ENCODE measurements at places on chromosomes 12 and 14.

DNA sequence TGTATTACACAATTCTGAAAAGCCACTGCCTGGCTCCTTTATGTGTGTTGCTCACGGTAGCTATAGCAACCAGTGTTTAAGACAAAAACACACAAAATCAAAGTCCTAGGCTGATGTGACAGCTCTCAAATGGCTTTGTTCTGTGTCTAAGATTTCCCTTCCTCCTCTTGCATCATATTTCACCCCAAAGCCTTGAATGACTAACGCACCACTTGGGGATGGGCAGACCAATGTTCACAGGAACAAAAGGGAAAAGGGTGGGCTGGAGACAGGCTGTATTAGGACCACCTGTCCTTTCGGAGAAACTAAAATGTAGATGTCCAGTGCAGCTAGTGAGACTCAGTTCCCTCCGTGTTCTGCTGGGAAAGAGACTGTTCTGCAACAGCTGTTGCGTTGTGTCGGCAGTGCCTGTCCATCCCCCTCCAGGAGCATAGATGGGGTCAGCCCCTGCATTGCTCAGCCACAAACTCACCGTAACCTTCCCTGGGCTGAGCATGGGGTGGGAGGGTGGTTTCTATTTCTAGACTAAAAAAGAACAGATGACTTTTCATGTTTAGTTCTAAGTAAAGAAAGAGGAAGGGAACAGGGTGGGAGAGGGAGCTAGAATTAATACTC, 26.8 kb upstream of the DAAM1 start:
- peak; percentile 59 for DNase-seq

DNA sequence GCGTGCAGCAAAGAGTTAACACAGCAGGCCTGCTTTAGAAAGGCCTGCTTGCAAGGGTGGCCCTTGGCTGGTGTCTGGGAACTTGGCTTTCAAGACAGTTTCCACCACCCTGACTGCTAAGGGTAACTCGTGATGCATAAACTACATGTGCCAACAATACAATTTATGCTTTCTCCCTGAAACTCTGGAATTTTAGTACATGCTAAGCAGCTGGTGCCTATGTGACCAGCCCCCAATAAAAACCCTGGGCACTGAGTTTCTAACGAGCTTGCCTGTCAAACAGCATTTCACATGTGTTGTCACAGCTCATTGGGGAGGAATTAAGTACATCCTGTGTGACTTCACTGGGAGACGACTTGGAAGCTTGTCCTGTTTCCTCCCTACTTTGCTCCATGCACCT, 133.1 kb downstream of the SLC5A8 start:
- DNase-seq = no peak

DNA sequence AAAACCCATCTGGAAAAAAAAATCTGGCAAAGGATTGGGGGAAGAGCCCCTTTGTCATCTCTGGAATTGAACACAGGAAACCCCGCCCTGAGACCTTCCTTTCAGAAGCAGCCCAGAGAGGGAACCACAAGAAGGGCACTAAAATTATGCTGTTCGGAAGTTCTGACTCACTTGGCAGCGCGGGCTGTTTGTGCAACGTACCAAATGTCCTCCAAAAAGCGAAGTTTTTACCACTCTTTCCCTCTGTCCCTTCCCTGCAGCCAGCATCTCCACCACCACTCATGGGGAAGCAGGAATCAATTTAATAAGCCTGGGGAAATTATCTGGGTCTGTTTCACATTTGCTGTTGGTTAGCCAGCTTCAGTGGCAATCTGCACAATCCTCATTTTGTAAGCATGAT, 3.2 kb upstream of the SYNE3 start:
- peak; percentile 79 for DNase-seq

GRCh38 chr12:104456950-104457745, 400 bp downstream of the CHST11 start:
- peak; percentile 85 for DNase-seq

DNA sequence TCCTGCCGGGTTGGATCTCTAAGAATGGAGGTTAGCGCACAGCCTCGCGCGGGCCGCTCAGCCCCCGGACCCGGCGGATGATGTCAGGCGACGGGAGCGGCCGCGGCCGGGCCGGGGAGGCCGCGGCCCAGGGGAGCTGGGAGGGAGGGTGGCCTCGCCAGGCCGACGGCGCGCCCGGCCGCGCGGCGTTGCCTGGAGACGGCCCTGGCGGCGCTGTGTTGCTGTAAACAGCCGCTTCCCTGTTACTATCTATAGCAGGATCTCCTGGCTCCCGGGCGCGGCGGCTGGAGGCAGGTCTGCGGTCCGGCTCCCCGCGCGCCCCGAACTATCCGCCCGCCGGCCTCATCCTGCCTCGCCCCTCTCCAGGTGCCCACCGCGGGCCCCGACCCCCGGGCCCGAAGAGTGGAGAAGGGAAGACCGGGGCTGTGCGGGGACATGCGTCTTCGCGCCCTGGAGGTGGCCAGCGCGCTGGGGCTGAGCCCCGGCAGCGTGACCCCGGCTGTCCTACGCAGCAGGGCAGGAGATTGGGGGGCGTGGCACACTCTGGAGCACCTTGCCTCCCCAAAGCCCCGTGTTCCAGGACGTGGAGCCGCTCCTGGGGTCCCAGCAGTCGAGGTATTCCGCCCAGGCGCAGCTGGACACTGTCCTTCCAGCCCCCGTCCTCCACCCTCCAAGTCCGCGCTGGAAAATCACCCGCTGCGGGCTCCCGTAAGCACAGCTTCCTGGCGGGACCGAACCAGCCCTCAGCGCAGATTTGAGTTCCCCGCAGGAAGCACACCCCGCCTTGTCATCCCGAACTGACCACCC, 1.4 kb upstream of the FOS start:
- peak; percentile 96 for DNase-seq

DNA sequence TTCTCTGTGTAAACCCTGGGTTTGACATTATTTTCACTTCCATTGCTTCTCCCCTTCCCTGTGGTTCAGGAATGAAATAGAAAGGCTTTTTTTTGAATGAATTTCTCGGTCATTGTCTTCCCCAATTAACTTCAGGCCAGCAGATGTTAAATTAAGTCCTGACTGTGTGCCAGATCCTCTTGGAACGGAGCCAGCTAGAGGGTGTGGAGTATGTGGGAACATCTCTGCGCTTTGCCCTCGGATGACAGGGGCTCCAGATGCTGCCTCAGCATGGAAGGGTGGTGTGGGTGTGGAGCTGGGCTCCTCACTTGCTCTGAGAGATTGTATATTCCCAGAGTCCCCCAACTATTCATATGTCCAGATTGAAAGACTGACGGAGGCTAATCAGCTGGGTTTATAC, 13.1 kb downstream of the KRT85 start:
- no peak for DNase-seq

DNA sequence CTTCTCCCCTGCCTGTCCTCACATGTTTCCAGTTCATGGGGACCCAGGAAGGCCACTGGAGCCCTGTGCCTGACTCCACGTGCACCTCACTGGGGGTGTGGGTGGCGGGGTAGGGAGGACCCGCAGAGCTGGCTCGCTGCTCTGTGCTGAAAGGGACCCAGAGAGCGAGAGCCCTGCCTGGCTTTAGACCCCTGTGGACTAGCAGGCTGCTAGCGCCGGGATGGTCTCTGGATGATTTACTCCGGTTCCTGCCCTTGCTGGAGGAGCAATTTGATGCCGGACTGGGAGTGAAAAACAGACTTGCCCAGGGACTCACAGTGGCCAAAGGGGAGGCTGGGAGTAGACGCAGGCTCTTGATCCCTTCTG, 49.0 kb downstream of the NTF3 start:
- no peak for DNase-seq

DNA sequence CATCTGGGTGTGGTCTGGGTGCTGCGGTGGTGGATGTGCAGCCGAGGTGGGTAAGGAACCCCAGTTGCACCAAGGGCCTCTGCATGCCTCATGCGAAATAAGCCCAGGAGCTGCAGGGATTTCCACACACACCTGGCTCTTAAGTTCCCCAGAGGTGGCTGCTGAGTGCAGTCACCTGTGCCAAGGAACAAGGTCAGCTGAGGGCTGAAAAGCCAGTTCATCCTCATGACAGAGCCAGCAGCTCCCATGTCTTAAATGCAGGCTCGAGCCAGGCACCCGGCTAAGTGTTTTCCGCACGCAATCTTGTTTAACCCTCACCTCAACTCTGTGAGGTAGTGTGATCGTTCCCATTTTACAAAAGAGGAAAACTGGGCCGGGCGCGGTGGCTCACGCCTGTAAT, 9.7 kb downstream of the HVCN1 start:
- no peak for DNase-seq

DNA sequence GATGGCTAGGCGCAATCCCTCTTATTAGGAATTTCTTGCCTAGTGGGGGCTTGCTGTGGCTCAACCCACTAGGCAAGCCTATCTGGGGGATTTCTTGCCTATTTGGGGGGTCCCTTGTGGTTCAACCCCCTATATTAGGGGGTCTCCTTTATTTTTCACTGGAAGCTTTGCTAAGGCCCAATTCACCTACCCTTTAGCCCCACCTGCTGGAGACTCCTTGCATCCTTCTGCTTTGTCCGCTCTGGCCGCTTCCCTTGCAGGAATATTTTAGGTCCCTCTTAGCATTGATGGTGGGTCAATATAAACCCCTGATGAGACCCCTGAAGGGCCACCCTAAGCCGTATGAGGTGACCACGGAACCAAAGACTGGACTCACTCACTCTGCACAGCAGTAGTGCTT, 1552.1 kb downstream of the AACS start:
- DNase-seq = no peak

DNA sequence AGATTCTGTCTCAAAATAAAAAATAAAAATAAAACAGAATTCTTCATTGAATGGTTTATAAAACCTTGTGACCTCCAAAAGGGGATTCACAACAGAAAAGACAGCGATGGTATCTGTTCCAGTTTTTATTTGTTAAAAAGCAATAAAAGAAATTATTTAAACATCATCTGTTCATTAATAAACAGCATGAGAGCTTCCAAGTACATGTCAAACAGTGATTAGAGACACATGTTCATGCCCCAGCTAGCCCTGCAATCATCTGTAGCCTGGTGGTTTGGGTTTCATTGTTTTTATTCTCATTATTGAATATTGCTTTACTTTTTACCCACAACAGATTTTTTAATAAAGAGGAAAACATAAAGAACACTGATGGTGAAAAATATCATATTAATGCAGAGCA, 173.3 kb downstream of the ANO2 start:
- DNase-seq = no peak

DNA sequence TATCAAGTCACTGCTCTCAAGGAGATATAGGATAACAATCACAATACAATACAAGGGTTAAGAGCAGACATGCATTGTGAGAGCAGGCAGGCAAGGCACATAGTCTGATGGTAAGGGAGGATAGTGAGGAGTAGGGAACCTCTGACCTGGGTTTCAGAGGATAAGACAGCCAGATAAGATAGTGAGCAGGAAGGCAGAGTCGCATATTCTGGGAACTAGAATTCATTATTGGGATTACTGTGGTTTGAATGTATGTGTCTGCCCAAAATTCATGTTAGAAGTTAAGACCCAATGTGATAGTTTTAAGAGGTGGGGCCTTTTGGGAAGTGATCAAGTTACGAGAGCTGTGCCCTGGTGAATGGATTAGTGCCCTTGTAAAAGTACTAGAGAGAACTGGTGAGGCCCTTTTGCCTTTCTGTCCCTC, 14.4 kb upstream of the ATF1 start:
- DNase-seq = no peak

DNA sequence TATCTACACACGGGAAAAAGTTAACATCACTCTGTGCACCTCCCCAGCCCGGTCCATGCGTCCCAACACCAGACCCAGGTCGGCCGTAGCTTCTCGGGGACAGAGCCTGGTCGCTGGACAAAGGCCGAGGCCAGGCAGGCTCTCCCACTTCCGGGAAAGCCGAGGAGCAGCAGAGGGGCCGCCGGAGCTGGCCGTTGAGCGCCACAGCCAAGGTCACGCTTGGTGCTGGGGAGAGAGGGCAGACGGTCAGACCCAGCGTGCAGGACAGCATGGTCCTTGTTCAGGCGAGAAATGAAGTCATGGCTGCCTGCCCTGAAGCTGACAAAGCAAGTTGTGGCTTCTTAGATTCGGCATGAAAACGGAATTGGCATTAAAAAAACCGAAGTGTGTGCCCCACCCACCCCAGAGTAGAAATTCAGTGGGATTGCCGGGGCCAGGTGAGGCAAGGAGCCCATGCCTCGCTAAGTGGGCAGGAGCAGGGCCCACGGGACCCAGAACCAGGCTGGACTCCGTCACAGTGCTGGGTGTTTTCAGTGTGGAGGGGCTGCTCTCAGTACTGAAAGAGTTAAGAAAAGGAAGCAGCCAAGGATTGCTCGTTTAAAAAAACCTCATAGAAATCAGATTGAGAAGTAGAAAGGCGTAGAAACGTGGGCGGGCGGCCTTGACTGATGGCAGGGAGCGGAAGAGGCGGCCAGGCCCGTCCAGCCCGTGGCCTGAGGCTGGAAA, 4.3 kb downstream of the ARL6IP4 start:
- no peak for DNase-seq
